Ovary (tissue), 10 donors: ENCODE measurements at places on chromosomes 5 and 9.

DNA sequence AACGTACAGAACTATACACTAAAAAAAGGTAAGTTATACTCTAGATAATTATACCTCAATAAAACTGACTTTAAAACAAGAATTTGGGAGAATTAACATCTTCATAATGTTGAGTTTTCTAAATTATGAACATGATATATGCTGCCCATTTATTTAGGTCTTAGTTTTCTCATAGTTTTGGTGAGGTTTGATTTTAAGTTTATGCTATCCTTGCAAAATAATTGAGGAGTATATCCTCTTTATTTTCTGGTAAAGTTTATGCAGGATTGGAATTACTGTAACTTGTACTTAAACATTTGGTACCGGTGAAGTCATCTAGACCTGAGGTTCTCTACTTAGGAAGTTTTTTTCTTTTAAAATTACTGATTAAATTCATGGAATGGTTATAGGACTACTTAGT is 38.9 kb upstream of the RNU6ATAC start:
- DNase-seq, result no peak
- H3K27ac ChIP-seq, result no peak overlapping the region
- peaks cover under 1% of the 10 kb centered on the region for H3K4me1 ChIP-seq
- no peaks in the 10 kb centered on the region for H3K36me3 ChIP-seq

GRCh38 chr9:103068753-103069152 is 73.6 kb downstream of the CYLC2 start:
- no peaks in the 10 kb centered on the region for H3K36me3 ChIP-seq
- DNase-seq, result no peak
- no peak overlapping the region for H3K4me3 ChIP-seq
- H3K27ac ChIP-seq, result no peak overlapping the region
- H3K4me1 ChIP-seq, result no peaks in the 10 kb centered on the region
- H3K27me3 ChIP-seq, result no peaks in the 10 kb centered on the region

- H3K27me3 ChIP-seq, result peaks cover 3% of the 10 kb centered on the region
- no peaks in the 10 kb centered on the region for H3K36me3 ChIP-seq
- no peak within 1 kb of the TSS for H3K4me3 ChIP-seq
- DNase-seq, result no peak
- H3K27ac ChIP-seq, result no peak within 1 kb of the TSS
These were observed at the start of gene GRIN1 for GRCh38 chr9:137138722-137139467. GRIN1 (plus strand) TSS chr9:137139154; CDS start chr9:137139487, 333 bp downstream.

DNA sequence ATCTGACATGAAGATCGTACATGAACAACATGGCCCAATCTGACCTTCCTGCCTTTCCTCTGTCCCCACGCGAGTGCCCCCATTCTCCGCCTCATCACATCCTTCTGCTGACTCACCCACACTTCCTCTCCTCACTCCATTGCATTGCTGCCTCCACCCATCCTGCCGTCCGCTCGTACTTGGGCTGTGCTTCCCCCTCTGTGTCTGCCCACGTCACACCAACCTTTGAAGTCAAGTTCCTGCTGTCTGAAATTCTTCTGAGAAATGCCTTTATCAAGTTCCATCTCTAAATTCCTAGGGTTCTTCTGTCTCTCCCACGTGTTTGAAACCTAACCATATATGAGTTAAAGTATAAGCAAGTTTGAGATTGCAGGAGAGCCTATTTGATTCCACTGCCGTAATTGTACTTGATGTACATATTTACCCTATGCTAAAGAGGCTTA is 18.0 kb upstream of the STARD4 start:
- no peaks in the 10 kb centered on the region for H3K4me1 ChIP-seq
- H3K36me3 ChIP-seq, result no peaks in the 10 kb centered on the region
- no peaks in the 10 kb centered on the region for H3K27me3 ChIP-seq

GRCh38 chr5:148374690-148375360 is 8.9 kb upstream of the FBXO38 start:
- no peak overlapping the region for H3K4me3 ChIP-seq
- no peaks in the 10 kb centered on the region for H3K4me1 ChIP-seq
- no peaks in the 10 kb centered on the region for H3K27me3 ChIP-seq
- no peak overlapping the region for H3K27ac ChIP-seq

- no peaks in the 10 kb centered on the region for H3K4me1 ChIP-seq
- H3K27ac ChIP-seq, result no peak overlapping the region
- H3K36me3 ChIP-seq, result no peaks in the 10 kb centered on the region
- no peak for DNase-seq
These were observed 4.9 kb downstream of the TIGD6 start for GRCh38 chr5:149995385-149996204.

GRCh38 chr5:126360467-126360866 is 62.7 kb upstream of the GRAMD2B start:
- H3K27me3 ChIP-seq, result no peaks in the 10 kb centered on the region
- H3K36me3 ChIP-seq, result no peaks in the 10 kb centered on the region
- peaks cover 1% of the 10 kb centered on the region for H3K4me1 ChIP-seq
- no peak overlapping the region for H3K27ac ChIP-seq

DNA sequence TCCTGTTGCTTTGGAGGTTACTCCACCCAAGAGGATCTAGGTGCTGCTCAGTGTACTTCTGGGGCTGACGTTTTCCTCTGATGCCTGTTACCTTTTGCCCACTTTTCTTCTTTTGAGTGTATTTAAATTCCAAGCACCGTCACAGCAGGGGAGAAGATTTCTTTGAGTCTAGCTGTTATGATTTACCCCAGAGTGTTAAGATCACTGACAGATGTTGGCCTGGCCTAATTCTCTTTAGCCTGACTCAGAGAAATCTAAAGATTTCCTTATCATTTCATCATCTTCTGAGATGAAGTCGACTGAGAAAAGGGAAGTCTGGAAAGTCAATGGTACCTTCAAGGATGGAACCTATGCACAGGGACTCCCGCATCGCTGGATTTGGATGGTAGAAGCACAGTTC is 191.5 kb downstream of the FBXL7 start:
- no peaks in the 10 kb centered on the region for H3K36me3 ChIP-seq
- no peaks in the 10 kb centered on the region for H3K27me3 ChIP-seq
- H3K4me1 ChIP-seq, result peaks cover 18% of the 10 kb centered on the region
- H3K4me3 ChIP-seq, result no peak overlapping the region
- DNase-seq, result no peak

- H3K36me3 ChIP-seq, result no peaks in the 10 kb centered on the region
- DNase-seq, result no peak
- H3K27ac ChIP-seq, result no peak overlapping the region
- H3K4me3 ChIP-seq, result no peak overlapping the region
These were observed 36.5 kb upstream of the EGFL7 start for GRCh38 chr9:136626066-136626725.

GRCh38 chr9:88880199-88880598 is 111.1 kb upstream of the S1PR3 start:
- H3K36me3 ChIP-seq, result no peaks in the 10 kb centered on the region
- no peaks in the 10 kb centered on the region for H3K4me1 ChIP-seq
- no peak overlapping the region for H3K27ac ChIP-seq

DNA sequence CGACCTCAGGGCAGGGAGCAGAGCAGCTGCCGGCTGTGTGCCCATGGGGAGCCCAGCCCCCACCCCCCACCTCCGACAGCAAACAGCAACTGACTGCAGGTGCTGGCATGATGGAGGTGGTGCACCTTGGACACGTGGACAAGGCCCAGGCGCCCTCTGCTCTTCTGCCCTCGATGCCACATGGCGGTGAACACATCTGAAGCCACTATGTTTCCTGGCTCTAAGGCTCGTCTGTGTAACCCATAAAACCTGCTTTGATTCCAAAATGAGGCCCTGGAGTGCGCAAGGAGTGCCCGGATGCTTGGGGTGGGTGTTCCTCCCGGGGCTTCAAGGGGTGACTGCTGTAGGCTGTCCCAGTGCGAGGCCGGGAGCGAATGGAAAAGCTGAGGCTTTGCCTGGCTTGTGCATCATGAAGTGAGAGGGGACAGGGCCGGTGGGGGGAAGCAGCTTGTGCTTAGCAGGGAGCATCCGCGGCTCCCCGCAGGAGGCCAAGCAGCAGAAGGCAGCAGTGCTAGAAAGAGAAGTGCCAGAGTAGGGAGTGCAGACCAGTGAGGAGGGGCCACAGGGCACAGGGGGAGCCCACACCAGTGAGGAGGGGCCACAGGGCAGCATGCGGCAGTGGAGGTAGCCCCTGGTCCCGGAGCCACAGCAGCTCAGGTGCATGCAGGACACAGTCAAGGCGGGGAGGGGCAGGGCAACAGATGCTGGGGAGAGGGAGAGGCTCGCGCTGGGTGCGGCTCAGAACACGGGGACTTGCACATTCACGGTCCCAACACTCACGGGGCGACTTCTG is 30.0 kb downstream of the NKD2 start:
- no peak overlapping the region for H3K27ac ChIP-seq
- no peak for DNase-seq
- H3K27me3 ChIP-seq, result no peaks in the 10 kb centered on the region
- no peak overlapping the region for H3K4me3 ChIP-seq

DNA sequence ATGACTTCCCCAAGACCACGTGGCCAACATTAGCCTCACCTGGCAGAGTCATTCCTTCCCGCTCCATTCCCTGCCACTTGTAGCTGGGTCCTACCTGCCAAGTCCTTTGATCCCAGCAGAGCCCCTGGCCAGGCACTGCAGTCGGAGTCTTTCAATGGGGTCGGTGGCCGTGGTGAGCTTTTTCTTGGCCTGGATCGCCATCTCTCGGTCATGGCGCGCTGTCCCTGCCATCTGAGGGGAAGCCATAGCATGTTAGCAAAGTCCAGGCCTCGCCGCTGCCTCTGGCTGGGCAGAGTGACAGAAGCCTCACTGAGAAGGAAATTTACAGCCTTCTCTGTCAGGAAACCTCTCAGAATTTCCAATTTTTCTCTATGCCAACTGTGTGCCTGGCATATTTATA is 17.5 kb downstream of the CAPSL start:
- no peaks in the 10 kb centered on the region for H3K36me3 ChIP-seq
- no peak overlapping the region for H3K4me3 ChIP-seq
- H3K4me1 ChIP-seq, result no peaks in the 10 kb centered on the region

DNA sequence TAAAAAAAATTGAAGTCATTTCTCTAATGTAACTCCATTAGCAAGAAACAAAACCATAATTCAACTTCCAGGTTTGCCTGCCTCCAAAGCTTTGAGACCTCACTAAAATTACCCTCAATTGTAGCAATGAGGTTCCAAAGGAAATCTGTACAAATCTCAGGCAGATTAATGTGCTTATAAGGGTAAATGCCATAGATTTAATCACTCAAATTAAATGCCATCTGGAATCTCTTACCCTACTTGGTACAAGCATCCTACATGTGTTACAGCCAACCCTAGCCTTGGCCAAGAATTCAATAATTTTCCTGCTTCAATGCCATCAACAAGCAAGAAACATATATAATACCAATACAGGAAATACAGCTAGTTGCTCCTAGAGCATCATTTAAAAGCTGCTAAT is 452.8 kb downstream of the RAB3C start:
- H3K4me3 ChIP-seq, result no peak overlapping the region
- no peak for DNase-seq
- no peak overlapping the region for H3K27ac ChIP-seq
- no peaks in the 10 kb centered on the region for H3K36me3 ChIP-seq
- no peaks in the 10 kb centered on the region for H3K27me3 ChIP-seq

DNA sequence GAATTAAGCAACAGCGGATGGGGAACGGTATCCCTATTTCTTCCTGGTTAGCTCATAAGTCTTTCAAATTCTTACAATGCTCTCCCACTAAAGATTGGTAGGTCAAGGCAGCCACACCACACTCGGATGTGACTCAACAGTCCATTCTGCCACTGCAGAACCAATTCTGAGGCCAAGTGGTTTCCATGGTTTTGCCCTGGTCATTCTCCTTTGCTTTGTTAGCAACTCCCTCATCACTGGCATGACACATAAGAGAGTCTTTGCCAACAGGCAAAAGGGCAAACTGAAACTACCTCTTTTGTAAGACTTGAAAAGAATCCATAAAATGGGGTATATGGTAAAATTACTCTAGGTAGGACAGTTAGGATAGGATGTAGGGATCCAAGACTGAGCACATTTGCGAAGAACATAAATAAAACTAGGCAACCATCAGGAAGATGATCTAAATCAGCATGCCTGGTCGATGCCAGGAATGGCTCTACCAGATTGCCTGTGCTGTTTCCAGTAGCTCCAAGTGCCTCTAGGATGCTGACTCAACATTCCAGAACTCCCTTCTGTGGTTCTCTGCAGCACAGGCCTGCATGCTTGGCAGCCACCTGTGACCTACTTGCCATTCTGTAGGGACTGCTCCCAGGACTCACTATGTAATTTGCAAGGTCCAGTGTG is 105.4 kb downstream of the DCP2 start:
- no peaks in the 10 kb centered on the region for H3K4me1 ChIP-seq
- DNase-seq, result no peak
- H3K27ac ChIP-seq, result no peak overlapping the region
- H3K36me3 ChIP-seq, result no peaks in the 10 kb centered on the region

GRCh38 chr9:6459718-6460117 is 46.7 kb downstream of the UHRF2 start:
- H3K27ac ChIP-seq, result no peak overlapping the region
- no peaks in the 10 kb centered on the region for H3K4me1 ChIP-seq
- no peak for DNase-seq
- no peaks in the 10 kb centered on the region for H3K36me3 ChIP-seq
- no peaks in the 10 kb centered on the region for H3K27me3 ChIP-seq
- no peak overlapping the region for H3K4me3 ChIP-seq

DNA sequence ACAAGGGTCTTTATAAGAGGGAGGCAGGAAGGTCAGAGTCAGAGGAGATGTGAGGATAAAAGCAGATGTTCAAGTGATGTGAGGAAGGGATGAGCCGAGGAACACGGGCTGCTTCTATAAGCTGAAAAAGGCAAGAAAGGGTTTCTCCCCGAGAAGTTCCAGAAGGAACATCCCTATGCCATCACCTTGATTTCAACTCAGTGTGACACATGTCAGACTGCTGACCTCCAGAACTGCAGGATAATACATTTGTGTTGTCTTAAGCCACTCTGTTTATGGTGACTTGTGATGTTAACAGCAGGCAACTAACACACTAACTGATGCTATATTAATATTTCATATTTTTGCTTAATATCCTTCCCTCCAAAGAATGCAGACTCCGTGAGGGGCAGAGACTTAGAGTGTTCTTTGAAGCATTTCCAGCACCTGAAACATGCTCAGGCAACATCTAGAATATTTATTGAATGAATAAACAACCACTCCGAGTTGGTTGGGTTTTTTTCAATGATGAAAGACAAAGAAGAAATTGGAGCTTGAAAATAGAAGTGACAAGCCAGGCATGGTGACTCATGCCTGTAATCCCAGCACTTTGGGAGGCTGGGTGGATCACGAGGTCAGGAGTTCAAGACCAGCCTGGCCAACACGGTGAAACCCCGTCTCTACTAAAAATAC is 77.6 kb upstream of the ADRA1B start:
- no peaks in the 10 kb centered on the region for H3K27me3 ChIP-seq
- H3K4me1 ChIP-seq, result no peaks in the 10 kb centered on the region
- H3K4me3 ChIP-seq, result no peak overlapping the region
- H3K27ac ChIP-seq, result no peak overlapping the region
- H3K36me3 ChIP-seq, result no peaks in the 10 kb centered on the region

- no peak overlapping the region for H3K4me3 ChIP-seq
- H3K27ac ChIP-seq, result no peak overlapping the region
- H3K36me3 ChIP-seq, result no peaks in the 10 kb centered on the region
- H3K27me3 ChIP-seq, result no peaks in the 10 kb centered on the region
- peaks cover 2% of the 10 kb centered on the region for H3K4me1 ChIP-seq
- no peak for DNase-seq
These were observed 146.6 kb downstream of the RAPGEF6 start for GRCh38 chr5:131488463-131488862.
